ENCODE measurements at places on chromosomes 11 and 22.
A peak's percentile ranks its signal among the peaks of the same experiment; 100 is the strongest.

- DNase-seq, result no peak
- no peaks in the 10 kb centered on the region for H3K4me1 ChIP-seq
- no peak overlapping the region for H3K4me3 ChIP-seq
- H3K36me3 ChIP-seq, result no peaks in the 10 kb centered on the region
- H3K27me3 ChIP-seq, result no peaks in the 10 kb centered on the region
Measured at GRCh38 chr11:8671651-8672062, 10.8 kb downstream of the TRIM66 start.

DNA sequence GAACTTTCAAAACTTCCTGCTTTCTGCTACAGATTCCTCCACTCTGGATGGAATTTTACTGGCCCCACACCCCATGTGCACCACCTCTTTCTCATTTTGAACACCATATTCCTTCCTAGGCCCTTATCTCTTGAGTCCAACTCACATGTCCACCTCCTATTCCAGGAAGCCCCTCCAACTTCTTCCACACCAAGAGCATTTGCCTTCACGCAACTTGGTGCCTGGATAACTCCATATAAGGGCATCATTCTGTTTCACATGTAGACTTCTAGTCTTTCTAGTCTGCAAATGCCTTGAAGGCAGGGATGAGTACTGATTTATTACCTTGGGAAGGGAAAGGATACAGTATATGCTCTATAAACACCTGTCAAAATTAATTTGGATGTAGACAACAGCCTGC is 17.5 kb downstream of the GAB2 start:
- H3K4me1 ChIP-seq, result peaks cover 14% of the 10 kb centered on the region
- DNase-seq, result no peak
- H3K4me3 ChIP-seq, result no peak overlapping the region
- no peak overlapping the region for H3K27ac ChIP-seq

- no peak for DNase-seq
- H3K27ac ChIP-seq, result no peak overlapping the region
- peaks cover 17% of the 10 kb centered on the region for H3K36me3 ChIP-seq
Measured at GRCh38 chr11:34114471-34114870, 9.0 kb downstream of the NAT10 start.

DNA sequence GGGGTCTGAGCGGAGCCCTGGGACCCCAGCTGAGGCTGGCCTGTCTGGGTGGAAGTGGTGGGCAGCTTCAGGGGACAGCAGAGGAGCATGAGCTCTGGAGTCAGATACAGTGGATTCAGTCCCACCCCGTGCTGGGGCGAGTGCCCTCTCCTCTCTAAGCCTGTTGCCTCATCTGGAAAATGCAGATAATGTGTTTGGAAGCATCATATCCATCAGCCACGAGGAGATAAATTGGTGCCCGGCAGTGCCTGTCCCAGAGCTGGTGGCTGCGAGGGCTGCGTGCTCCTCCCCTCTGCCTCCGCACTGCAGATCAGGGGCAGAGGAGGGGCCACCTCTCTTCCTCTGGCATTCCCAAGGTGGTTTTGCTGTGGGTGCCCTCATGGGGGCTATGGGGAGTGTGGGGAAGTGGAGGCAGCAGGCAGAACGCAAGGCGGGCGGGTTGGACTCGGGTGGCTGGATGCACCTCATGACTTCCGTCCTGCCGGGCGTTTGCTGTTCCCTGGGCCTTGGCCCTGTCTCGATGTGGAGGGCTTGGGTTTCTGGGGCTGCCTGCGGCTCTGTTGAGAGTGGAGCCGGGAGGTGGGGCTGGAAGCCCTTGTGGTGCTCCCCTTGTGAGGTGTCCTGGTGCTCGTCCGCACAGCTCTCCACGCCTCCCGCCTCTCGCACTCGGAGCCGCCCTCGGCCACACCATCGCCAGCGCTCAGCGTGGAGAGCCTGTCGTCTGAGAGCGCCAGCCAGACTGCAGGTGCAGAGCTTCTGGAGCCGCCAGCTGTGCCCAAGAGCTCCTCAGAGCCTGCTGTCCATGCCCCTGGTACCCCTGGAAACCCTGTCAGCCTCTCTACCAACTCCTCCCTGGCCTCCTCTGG is 20.9 kb downstream of the MICALL1 start:
- DNase-seq, result no peak
- H3K27ac ChIP-seq, result no peak overlapping the region
- no peak overlapping the region for H3K4me3 ChIP-seq
- no peaks in the 10 kb centered on the region for H3K27me3 ChIP-seq
- H3K36me3 ChIP-seq, result no peaks in the 10 kb centered on the region

DNA sequence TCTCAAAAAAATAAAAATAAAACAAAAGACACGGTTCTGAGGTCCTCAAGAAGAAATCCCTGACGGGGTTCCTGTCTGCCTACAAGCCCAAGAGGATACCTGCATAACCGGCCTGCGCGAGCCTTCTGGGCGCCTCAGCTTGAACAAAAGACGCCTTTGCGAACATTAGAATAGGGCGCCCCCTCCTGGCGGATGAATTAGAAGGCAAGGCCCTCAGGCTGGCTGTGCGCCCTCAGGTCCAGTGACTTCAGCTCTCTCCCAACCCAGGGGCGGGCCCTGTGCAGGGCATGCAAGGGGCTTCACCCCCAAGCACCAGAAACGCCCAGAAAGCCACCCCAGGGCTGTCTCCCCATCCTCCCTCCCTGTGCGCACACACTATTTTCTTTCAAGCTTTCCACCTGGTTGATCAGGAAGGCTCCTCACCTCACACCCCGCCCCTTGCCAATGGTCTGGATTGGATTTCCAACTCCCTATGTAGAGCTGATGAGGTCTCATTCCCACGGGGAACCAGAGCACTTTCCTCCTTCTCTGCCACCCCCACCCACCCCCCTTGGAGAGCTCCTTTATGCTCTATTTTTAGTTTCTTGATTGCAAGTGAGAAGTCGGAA is 273.3 kb downstream of the BUD13 start:
- no peaks in the 10 kb centered on the region for H3K4me1 ChIP-seq
- peak; percentile 77 for DNase-seq
- no peaks in the 10 kb centered on the region for H3K36me3 ChIP-seq
- H3K4me3 ChIP-seq, result no peak overlapping the region

- no peaks in the 10 kb centered on the region for H3K27me3 ChIP-seq
- peaks cover 40% of the 10 kb centered on the region for H3K4me1 ChIP-seq
- no peaks in the 10 kb centered on the region for H3K36me3 ChIP-seq
- no peak overlapping the region for H3K27ac ChIP-seq
- DNase-seq, result no peak
Measured at GRCh38 chr22:40200795-40201530, 23.2 kb downstream of the TNRC6B start.

Data from MM.1S (cell line).